ENCODE measurements at places on chromosomes 5 and 9.

DNA sequence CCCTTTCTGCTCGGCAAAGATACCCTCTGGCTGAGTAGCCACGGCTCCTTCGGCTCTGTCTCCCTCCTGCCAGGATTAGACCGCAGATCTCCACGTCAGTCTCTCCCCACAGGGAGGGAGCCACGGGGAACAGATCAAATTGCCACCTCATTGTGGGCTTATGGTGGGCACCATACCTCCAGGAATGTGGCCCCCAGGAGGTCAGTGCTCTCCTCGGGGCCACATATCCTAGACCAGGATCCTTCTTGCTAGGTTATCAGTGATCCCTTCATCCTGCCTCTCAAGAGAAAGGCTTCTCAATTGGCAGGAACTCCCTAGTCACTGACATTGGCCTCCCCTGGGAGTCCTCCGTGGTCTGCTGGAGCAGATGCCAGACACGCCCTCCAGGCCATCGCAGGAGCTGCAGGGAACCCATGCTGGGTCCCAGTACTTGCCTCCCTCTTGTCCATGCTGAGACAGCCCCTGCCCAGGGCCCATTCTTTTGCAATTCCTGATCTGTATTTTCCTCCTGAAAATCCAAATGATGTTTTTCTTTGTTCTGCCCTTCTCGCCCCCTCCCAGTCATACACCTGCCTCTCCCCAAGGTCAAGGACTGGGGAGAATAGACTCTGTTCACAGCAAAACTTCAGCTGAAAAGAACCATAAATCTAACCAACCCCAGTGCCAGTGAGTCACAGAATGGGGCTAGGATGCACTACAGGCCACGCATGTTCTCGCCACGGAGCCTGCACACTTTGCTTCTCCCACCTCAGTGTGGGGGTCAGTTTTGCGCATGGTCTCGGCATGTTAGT, 31.6 kb upstream of the ENHO start:
- peak; percentile 61 for DNase-seq

DNA sequence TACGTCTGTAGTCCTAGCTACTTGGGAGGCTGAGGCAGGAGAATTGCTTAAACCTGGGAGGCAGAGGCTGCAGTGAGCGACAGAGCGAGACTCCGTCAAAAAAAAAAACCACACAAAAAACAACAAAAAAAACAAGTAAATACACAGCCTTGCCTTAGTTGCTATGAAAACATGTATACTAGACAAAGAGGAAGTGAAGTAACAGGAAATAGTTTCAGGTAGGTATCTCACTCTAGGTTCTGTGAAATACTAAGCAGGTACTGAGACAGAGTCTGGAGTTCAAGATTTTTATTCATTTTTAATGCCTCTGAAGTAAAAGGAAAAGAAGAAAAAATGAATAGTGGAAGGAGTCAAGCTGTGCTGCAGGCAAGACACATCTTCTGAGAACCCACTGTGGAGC, 687.9 kb upstream of the RGMB start:
- no peak for DNase-seq

DNA sequence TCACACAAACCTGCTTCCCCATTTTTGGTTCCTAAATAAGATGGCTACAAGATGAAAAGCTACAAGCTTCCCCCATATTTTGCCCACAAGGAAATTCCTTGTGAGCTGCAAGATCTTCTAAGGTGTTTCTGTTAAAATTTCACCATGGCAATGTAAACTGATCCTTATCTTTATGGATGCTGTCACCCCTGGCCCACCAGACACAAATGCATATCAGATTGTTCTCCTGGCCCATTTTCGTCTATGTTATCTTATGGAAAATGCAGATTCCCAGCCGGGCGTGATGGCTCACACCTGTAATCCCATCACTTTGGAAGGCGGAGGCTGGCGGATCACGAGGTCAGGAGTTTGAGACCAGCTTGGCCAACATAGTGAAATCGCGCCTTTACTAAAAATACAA, 65.1 kb upstream of the IL6ST start:
- no peak for DNase-seq

- no peak for DNase-seq
Observed at GRCh38 chr5:166370928-166371690, 1920.3 kb upstream of the WWC1 start.

- no peak for DNase-seq
Observed at GRCh38 chr5:60207040-60207439, 313.5 kb upstream of the PDE4D start.

DNA sequence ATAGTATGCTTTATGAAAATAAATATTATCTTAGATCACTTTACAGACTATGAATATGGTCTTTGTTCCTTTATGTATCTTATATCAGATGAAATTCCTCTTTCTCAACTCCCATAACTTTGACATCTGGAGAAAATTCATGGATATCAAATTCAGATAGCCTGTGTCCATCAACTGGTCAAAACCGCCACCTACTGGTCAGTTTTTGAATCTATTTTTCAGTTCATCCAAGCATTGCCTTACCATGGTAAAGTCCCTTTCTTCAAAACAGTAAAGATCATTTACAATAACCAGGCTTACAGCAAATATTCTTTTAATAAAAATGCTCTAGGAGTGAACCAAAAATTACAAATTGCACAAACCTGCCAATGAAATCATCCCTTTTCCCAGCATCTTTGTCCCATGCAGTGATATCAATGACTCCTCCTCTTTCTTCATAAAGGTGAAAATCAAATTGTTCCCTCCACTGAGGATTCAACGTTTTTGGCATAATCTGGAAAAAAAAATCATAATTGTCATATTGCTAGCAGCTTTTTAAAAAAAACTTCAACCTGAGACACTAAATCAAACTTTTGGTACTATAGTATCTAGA, 290.5 kb downstream of the SLF1 start:
- DNase-seq, result peak; percentile 20

- DNase-seq, result no peak
Observed at GRCh38 chr5:127153521-127153920, 80.2 kb upstream of the C5orf63 start.

DNA sequence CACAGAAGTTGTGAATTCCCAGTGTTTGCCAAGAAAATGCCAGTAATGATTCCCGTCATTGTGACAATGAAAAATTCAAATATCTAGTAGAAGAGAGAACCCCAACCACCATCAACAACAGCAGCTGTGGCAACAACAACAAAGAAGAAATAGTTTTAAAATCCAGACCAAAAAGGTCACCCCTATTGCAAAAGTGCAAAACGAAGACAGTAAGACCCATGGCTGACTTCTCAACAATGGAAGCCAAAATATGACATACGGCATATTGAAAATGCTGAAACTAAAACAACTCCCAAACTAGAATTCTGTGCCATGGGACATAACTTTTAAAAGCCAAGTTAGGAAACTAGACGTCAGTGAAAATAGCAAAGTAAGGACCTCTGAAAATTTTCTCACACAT, 270.6 kb downstream of the IRX2 start:
- DNase-seq, result no peak

- DNase-seq, result no peak
Observed at GRCh38 chr5:43367909-43368669, 44.1 kb downstream of the CCL28 start.

DNA sequence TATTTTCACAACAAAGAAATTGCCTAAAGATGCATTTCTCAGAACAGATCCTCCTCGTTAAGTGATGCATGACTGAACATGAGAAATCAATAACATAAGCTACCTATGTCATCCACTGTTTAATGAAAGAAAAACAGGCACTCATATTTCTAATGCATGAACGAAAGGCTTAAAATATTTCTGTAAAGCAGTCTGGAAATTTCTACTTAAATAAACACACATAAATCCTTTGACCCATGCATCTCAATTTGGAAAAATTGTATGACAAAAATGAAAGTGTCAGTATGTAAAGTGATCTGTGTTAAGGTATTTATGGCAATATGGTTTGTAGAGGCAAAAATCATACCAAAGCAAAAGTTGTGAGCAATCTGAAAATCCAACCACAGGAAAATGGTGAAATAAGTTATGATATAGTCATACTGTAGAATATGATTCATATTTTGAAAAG, 399.2 kb upstream of the GRAMD2B start:
- DNase-seq, result no peak

- DNase-seq, result no peak
Observed at GRCh38 chr5:59449905-59450644, 443.5 kb downstream of the PDE4D start.

DNA sequence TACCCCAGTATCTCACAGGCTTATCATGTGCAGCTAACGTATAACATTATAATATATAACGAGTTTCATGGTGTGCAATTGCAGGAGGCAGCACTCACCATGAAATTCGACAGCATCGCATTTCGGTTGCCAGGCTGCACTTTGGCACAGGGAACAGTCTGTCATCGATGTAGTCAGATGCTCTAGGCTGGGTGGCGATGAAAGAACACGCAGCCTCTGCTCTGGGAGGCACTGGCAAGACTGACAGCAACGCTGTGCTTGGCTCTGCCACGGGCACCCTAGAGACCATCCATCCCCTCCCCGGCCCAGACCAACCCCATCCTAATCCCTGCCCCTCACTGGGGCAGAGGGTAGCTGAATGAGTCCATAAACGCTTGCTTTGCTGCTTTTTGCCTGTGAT, 290.8 kb downstream of the MED10 start:
- DNase-seq, result no peak

DNA sequence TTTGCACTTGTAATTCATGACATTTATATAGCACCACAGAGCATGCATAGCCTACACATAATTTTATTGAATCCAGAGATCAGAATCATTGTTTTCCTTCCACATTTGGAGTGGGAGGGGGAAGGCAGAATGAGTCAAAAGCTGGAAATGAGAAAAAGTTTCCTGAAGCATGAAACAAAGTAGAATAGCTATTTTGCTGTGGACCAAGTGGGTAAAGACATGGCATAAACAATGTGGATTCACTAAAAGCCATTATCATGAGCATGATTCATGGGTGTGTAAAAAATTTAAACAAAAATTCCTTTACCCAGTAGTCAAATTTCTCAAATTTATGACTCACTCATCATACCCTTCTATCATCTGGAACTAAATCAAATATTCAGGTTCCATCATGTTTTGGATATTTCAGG, 97.9 kb downstream of the YIPF5 start:
- DNase-seq, result no peak

- no peak for DNase-seq
Observed at GRCh38 chr9:134355561-134356279, 29.5 kb downstream of the RXRA start.

DNA sequence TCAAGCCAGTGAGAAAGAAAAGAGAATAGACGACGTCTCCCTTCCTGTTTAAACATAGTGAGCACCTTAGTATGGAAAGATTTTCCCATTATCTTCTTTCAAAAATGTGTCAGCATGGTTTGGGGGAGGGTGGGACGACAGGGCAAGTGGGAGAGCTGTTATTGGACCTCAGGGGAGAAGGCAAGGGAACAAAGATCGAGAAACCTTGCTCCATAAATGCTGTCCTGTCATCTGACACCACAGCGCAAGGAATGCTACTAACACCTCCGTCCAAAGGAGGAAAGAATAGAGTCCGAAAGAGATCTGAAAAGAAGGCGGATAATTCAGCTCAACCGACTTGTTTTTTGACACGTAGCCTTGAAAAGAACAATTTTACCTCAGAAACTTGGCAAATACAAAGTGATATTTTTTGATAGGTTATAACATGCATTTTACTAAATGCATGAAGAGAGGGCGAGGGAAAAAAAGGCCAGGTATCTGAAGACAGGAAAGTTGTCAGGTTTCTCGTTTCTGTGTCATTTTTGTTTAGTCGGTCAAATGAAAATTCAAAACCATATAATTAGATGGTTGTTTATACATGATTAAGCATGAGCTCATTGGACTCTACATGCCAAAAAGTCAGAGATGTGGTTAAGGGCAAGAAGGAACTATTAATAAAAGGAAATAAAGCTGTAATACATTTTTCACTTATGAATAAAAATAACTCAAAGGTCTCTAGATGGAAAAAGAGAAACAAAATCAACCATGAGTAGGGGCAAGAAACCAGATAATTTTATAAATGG, 155.7 kb downstream of the GLIS3 start:
- DNase-seq, result no peak

DNA sequence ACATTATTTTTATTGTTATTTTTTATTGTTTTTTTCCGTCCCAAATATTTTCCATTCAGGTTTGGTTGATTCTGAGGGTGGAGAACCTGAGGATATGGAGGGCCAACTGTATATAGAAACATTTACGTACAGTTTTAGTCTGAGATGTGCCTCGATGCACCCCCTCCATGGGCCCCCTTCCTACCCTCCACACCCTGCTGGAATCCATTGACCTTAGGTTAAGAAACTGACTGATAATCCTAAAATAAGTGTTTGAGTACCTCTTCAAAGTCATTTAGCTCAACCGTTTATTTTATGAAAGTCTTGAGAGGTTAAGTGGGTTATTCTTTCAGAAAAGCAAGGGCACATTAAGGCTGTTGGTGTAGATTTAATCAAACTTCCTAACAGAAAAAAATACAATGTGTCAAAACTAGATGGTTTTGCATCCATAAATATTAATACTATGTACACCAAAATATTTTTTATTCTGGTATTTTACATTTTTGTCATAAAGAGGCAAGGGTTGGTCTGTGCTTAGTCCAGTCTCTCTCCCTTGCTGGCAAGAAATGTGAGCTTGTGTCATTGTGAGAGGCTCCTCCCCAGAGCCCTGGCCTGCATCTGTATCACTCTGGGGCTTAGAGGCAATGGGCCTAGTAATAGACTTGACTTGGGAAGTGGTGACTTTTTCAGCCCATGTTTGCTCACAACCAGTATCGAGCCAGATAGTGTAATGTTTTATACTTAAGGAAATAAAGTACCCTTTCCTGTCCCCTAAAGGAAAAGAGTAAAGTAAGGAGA, 15.7 kb downstream of the MTRR start:
- DNase-seq, result no peak

DNA sequence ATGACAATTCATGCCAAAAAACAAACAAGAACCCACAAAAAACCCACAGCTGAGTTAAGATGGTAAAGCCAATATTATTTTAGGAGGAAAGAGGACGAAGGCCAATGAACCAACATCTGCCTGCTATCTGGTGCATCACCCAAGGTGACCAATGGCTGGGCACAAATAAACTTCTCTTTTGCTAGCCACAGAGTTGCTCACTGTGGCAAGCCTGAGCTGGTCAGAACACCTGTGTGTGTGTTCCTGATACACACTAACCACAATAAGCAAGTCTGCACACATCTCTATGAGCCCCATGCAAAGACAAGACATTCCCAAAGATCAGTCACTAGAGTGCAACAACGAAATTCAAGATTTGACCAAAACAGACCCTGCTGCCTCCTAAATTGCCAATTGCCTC, 63.1 kb downstream of the RNF38 start:
- DNase-seq, result no peak

GRCh38 chr9:113788616-113789330, 87.3 kb upstream of the ZNF618 start:
- DNase-seq, result no peak

GRCh38 chr5:151075698-151076331, 5.0 kb downstream of the TNIP1 start:
- no peak for DNase-seq

- no peak for DNase-seq
Observed at GRCh38 chr5:89901346-89901745, 508.2 kb downstream of the CETN3 start.

DNA sequence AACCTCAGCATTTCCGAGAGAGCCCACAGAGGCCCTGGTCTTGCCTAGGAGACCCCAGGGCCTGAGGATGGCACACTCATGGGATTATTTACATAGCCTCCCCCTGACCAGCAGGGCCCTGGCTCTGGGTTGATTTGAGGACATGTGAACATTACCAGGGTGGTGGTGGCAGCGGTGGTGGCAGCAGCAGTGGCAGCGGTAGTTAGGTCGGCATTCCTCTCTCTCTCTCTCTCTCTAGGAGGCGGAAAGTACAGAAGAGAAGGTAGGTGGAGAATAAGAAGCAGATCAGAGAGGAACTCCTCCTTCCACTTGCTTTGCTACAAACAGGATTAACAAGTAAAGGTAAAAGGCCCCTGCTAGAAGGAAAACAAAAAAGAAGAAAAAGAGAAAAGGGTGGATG, 39.3 kb downstream of the B4GALT1 start:
- DNase-seq, result no peak

- no peak for DNase-seq
Observed at GRCh38 chr5:53201746-53202145, 92.2 kb upstream of the MOCS2 start.

All from HEK293T (cell line).